Activated CD4-positive, alpha-beta T cell treated with anti-CD3 and anti-CD28 coated beads, Interleukin-2, amount 50 U/mL, for 1 hour (primary cell): ENCODE measurements at places on chromosomes 1 and 21.
A peak's percentile ranks its signal among the peaks of the same experiment; 100 is the strongest.

GRCh38 chr1:22857661-22858060, 115.0 kb downstream of the LACTBL1 start:
- DNase-seq: no peak

DNA sequence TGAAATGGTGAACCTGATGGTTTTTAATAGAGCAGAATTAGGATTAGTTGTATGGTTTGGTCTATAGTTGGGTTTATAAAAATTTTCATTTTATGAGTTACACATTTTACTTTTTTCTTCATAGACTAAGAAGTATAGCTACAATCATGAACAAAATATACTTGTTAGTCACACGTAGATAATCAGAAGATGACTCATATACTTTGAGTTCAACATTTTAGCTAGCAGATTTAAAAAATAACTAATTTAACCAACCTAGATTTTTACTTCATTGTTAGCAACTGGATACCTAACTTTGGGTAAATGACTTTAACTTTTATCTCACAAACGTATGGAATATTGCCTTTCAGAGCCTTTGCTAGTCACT, 27.9 kb downstream of the MORC3 start:
- no peak for DNase-seq

GRCh38 chr1:220876511-220877376, 2.5 kb upstream of the HLX start:
- DNase-seq: no peak

- no peak for DNase-seq
These were observed 1.9 kb downstream of the RUSC1 start for GRCh38 chr1:155322571-155322952.

DNA sequence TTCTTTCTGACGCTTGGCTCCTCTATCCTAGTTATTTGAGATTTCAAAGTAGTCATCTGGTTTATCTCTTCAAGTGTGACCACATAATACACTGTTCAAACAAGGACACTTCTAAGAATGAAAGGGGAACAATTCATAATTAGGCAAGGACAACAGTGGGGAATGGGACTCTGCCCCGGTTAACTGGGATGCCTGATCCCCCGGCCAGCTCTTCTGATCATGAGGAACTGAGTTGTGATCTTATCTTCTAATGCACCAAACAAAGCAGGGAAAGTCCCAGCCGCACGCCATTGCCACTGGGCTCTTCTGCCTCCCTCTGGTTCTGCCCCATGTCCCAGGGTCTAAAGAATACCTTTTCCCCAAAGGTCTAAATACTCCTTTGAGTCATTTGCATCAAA, 158.2 kb upstream of the IRF2BP2 start:
- DNase-seq: no peak

DNA sequence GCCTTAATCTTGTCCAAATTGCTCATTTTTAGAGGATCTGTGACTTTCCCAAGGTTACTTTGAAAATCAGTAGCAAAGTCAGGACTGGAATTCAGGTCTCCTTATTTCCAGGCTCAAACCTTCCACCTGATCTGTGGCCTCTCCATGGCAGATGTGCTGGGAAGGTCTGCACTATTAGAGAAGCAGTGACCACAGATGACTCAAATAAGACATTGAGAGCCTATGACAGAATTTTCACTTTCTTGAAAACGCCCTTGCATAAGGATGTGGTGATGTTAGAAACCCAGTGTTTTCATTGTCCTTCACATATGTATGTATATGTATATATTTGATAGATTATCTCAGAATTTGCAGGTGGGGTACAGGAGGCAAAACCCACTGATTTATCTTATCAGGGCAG, 45.3 kb downstream of the TTC39A start:
- DNase-seq: no peak

DNA sequence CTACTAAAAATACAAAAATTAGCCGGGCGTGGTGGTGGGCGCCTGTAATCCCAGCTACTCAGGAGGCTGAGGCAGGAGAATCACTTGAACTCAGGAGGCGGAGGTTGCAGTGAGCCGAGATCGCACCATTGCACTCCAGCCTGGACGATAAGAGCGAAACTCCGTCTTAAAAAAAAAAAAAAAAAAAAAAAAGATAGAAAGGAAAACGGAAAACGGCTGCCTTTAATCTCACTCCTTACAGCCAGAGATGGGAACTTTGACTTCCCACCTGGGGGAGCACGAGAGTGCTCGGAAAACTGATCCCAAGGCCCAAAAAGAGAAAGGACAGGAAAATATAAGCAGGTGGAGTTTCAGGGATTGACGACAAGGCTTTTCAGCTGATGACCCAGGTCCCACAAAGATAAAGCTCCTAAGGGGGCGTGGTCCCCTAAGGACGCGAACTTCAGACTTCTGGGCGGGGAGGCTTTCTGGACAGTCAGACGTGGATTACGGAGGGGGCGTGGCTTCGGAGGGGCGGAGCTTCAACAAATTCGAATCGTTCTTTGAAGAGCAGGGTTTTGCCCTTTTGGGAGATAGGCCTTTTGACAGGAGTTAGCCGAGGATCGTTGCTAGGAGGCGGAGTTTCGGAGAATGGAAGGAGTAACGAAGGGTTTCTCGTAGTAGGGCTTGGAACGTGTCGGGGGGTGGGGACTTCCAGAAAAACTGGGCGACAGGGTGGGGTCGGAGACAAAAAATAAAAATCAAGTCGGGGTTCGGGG, 958 bp upstream of the CKS1B start:
- DNase-seq: peak; percentile 91

GRCh38 chr1:245585252-245585959, 430.6 kb downstream of the KIF26B start:
- no peak for DNase-seq

GRCh38 chr1:9670085-9670484, 18.6 kb downstream of the PIK3CD start:
- no peak for DNase-seq

GRCh38 chr1:174748586-174748985, 251.2 kb upstream of the CACYBP start:
- no peak for DNase-seq

- DNase-seq: no peak
These were observed 528.5 kb downstream of the ADGRL2 start for GRCh38 chr1:82329226-82329625.

GRCh38 chr1:204295671-204296070, 64.1 kb downstream of the PLEKHA6 start:
- DNase-seq: no peak

- DNase-seq: no peak
These were observed 8.3 kb upstream of the CACYBP start for GRCh38 chr1:174991473-174991872.

DNA sequence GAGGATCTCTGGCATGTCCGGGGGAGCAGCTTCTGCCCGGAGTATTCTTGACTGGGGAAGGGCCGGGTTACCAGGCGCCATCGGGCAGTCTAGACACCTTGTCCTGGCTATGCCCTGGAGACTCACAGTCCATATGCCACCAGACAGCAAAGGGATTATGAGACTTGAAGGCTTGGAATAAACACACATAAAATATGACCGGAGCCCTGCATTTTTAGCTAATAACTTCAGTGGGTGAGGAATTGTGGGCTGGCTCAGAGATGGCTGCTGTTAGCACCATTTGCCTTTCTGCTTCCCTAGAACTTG, 15.5 kb downstream of the NTPCR start:
- no peak for DNase-seq
